Endodermal cell (in vitro differentiated cells): ENCODE measurements at places on chromosomes 7 and 10. TPM values are rescaled to one million over a fixed set of nuclear protein-coding genes. Genes with fewer than 3 reads are reported as not detected.

DNA sequence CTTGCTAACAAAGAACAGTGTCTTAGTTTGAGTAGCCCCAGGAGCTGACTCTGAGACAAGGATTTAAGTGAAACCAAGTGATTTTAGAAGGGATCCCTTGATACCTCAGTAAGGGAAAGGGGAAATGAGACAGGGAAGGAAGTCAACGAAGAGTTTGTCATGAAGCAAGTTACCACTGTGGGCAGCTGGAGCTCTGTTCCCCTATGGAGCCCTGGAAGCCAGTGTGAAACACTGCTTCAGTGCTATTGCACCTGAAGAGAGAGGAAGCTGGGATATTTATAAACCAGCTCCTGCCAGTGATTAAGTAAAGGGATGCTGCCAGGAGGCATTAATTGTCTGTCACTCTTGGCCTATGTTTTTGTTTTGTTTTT, 58.9 kb upstream of the WAPL start:
- H3K36me3 ChIP-seq, result no peaks in the 10 kb centered on the region
- H3K4me3 ChIP-seq, result no peak overlapping the region
- DNase-seq, result no peak
- H3K27me3 ChIP-seq, result no peaks in the 10 kb centered on the region

DNA sequence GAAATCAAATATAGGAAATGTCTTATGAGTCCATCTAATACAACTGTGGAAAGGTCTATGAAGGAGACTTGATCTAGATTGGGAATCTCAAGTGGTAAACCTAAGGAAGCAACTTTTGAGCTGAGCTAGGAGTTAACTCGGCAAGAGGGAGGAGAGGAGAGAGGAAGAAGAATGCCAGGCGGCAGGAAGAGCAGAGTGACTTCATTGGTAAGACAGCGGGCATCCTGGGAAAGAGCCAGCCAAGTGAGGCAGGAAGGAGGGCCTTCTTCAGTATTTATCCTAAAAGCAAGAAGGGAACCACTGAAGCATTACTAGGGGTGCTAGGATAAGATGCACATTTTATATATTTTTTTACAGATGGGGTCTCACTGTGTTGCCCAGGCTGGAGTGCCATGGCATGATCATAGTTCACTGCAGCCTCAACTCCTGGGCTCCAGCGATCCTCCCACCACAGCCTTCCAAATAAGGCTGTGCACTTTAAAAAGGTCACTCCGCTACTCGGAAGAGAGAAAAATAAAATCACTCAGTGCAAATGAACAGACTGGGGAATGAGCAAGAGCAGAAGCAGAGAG, 2.0 kb downstream of the BCL7B start:
- no peak for DNase-seq
- peak overlapping the region; percentile 97 for H3K4me3 ChIP-seq
- H3K27ac ChIP-seq, result no peak overlapping the region
- peaks cover 26% of the 10 kb centered on the region for H3K36me3 ChIP-seq

GRCh38 chr10:24891823-24892222, 60.6 kb downstream of the PRTFDC1 start:
- H3K27ac ChIP-seq, result no peak overlapping the region
- H3K4me3 ChIP-seq, result no peak overlapping the region
- no peaks in the 10 kb centered on the region for H3K4me1 ChIP-seq
- no peaks in the 10 kb centered on the region for H3K36me3 ChIP-seq
- DNase-seq, result no peak
- H3K27me3 ChIP-seq, result no peaks in the 10 kb centered on the region

- H3K4me3 ChIP-seq, result no peak overlapping the region
- no peaks in the 10 kb centered on the region for H3K4me1 ChIP-seq
- no peaks in the 10 kb centered on the region for H3K27me3 ChIP-seq
- DNase-seq, result no peak
These were observed 18.8 kb downstream of the ANXA11 start for GRCh38 chr10:80186364-80187012.

DNA sequence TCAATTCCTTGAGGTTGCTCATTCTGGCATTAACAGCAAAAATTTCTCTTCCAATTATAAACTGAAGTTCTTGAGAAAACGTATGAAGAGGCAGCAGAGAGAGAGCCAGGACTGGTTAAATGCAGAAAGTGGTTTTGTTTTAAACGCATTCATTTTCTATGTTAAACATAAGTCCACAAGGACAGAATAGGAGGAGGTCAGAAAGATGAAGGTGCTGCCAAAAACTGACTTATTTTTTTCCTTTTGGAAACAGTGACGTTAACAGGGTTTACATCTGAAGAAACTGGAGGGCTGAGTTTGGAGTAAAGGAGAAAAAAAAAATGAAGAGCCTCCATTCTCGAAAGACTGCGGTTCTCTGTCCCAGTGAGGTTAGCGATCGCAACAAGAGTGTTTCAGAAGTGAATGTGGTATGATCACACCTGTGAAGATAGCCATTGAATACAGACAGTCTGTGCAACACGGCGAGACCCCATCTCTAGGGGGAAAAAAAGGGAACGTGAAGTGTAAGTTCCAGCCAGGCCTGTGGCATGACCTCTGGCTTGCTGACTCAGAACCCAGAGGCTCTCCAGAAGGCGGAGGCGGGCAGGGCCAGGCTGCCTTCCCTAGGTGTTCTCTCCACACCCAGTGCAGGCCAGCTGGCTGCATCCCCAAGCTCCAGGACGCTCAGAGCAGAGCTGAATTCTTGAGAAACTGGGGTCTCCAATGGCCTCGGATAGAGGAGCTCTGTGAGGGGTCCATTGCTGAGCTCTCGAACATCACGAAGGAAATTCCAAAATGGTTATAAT, 84.0 kb downstream of the CHST15 start:
- no peak for DNase-seq
- no peak overlapping the region for H3K27ac ChIP-seq
- no peak overlapping the region for H3K4me3 ChIP-seq
- no peaks in the 10 kb centered on the region for H3K4me1 ChIP-seq
- H3K36me3 ChIP-seq, result peaks cover 18% of the 10 kb centered on the region

DNA sequence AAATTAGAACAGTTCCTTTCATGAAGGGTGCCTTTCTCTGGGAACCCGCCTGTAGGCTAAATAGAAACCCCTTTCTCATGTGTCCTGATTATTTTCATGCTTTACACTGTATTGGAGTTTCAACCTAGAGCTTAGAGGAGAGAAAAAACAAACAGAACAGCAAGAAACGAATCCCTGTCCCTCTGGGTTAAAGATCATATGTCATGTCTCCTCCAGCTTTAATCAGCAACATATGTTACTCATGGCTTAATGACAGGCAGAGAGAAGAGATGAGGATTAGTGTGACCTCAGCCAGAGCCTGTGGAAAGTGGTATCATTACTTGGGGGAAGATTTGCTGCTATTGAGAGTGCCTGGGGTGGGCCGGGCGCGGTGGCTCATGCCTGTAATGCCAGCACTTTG, 32.1 kb downstream of the CRCP start:
- H3K27ac ChIP-seq, result no peak overlapping the region
- H3K4me1 ChIP-seq, result no peaks in the 10 kb centered on the region
- no peak overlapping the region for H3K4me3 ChIP-seq
- peaks cover 73% of the 10 kb centered on the region for H3K36me3 ChIP-seq

GRCh38 chr7:132709971-132710567, 133.8 kb upstream of the PLXNA4 start:
- H3K36me3 ChIP-seq, result no peaks in the 10 kb centered on the region
- H3K4me1 ChIP-seq, result no peaks in the 10 kb centered on the region
- peaks cover 23% of the 10 kb centered on the region for H3K27me3 ChIP-seq
- H3K4me3 ChIP-seq, result no peak overlapping the region
- DNase-seq, result peak; percentile 80

The HKDC1 gene
- 0.07 and 0.22 TPM in 2 replicates for total RNA-seq
